ENCODE measurements at places on chromosomes 6 and 20.

GRCh38 chr20:31560094-31560745 is 44.9 kb upstream of the ID1 start:
- DNase-seq: peak; percentile 40

- DNase-seq: no peak
Measured at GRCh38 chr6:139323511-139324300, 31.9 kb upstream of the TXLNB start.

DNA sequence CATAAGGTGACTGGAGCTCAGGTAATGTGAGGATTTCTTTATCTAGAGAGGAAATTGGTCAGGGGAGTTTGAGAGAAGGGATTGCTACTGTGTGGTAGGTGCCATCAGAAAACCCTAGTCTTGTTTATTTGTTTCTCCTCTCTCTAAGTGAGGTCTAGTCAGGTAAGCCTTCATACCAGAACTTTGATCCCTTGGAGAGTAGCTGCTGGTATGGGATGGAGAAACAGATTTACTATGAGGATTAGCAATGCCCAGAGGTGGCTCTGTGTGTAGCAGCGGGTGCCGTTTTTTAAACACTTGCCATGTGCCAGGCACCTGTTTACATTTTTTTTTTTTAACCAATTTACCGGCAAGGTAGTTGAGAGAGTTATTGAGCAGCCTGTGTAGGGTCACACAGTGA is 19.5 kb downstream of the CMTR1 start:
- DNase-seq: no peak

DNA sequence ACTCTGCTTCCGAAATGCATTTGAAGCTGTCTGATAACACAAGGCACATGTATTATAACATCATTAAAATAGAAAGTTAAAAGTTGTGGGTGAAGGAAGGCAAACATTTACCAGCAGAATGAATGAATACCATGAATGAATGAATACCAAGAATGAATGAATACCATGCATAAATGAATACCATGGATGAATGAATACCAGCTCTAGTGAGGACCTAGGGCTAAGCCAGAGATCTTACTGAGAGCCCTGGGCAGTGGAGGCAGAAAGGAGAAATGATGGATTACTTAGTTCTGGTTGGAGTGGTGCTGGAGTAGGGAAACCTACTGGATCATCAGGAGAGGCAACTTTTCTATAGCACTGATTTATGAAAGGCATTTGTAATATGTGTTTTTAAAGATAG is 998.0 kb downstream of the KIF16B start:
- no peak for DNase-seq

DNA sequence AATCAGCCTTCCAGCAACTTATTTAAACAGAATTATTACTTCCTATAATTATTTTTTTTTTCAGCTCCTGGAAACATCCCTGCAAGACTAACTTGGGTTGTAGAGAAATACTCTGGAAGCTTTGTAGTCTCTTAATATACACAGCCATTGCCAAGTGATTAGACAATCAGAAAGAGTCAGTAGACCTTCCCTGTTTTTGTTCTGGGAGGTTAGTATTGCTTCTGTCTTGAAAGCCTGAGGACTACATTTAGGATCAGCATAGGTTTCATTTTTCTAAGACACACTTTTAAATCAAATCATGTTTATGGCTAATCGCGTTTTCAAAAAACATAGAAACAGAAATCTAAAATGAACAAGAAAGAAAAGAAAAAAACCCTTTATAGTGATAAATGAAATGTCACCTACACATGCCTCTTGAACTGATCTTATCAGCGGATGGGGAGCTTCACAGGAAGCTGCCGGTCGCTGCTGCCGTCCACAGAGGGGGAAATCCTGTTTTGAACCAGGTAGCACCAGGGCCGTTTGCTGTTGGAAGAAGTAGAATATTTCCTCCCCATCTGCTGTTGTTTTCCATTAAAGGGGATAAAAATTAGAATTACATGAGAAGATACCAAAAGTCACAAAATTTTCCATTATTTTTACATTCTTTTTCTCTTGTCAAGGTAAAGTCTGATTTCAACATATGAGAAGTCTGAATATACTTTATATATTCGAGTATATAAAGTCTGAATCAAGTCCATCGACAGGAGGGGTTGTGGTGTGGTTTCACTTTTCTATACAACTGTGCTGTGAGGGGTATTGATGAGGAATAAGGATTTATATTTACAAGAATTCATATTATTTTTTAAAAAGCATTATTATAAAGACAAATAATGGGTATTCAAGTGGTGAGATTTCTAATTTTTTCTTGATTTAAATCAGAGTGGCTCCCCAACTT is 94.6 kb downstream of the ARMC2 start:
- no peak for DNase-seq

- no peak for DNase-seq
Measured at GRCh38 chr6:123316733-123317323, 319.9 kb downstream of the TRDN start.

GRCh38 chr20:24579475-24579874 is 110.0 kb downstream of the SYNDIG1 start:
- no peak for DNase-seq

DNA sequence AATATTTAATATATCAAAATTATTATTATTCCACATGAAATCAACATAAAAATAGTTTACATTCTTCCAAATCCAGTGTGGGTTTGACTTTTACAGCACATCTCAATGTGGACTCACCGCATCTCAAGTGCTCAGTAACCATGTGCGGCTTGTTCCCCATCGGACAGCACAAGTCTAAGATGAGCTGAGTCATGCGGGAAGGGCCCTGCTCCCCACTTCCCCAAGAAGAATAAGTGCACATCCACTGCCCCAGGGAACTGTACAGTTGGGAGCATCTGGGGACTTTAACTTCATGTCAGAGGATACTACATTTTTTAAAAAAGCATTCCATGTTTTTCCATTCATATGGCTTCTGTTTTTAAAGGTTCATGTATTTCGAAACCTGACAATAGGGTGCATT is 325.6 kb downstream of the BTBD3 start:
- no peak for DNase-seq

GRCh38 chr20:50303573-50304500 is 113.2 kb downstream of the CEBPB start:
- DNase-seq: peak; percentile 71

- no peak for DNase-seq
Measured at GRCh38 chr6:150075034-150075421, 6.1 kb upstream of the ULBP3 start.

GRCh38 chr6:26318459-26319404 is 46.3 kb upstream of the BTN3A2 start:
- DNase-seq: no peak

DNA sequence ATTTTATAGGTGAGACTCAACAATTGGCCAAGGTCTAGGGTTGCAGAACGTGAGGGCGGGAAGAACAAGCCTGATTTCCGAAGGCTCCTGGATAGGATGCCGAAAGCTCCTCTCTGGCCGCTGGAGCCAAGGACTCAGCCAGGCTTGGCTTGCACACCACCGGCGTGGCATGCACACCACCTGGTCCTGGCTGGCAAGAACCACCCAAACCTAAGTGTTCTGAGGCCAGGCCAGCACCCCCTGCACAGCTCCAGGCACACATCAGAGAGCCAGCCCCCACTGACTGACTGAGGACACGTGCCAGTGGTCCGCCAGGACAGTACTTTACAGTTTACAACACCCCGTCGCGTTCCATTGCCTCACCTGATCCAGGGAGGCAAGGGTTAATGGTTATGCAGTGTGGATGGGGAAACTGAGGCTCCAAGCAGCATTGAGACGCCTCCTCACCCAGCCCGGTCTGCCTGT is 414 bp downstream of the TGM2 start:
- no peak for DNase-seq

DNA sequence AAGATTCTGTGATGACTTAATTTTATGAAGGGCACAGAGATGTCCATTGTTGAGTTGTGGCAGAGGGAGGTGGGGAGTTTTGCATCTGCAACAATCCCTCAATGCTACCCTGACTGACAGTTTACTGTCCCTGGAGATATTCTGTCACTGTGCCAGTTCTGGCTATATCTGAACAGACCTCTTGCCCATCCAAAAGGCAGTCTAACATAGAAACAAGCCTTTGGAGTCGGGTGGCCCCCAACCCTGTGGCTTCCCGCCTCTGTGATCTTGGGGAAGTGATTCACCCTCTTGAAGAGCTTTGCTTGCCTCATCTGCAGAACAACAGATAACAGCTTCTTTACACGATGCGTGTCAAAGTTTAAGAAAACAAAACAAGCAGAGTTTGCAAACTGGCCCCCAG is 3.8 kb upstream of the E2F1 start:
- no peak for DNase-seq

- no peak for DNase-seq
Measured at GRCh38 chr6:136210398-136211165, 39.5 kb downstream of the MTFR2 start.

DNA sequence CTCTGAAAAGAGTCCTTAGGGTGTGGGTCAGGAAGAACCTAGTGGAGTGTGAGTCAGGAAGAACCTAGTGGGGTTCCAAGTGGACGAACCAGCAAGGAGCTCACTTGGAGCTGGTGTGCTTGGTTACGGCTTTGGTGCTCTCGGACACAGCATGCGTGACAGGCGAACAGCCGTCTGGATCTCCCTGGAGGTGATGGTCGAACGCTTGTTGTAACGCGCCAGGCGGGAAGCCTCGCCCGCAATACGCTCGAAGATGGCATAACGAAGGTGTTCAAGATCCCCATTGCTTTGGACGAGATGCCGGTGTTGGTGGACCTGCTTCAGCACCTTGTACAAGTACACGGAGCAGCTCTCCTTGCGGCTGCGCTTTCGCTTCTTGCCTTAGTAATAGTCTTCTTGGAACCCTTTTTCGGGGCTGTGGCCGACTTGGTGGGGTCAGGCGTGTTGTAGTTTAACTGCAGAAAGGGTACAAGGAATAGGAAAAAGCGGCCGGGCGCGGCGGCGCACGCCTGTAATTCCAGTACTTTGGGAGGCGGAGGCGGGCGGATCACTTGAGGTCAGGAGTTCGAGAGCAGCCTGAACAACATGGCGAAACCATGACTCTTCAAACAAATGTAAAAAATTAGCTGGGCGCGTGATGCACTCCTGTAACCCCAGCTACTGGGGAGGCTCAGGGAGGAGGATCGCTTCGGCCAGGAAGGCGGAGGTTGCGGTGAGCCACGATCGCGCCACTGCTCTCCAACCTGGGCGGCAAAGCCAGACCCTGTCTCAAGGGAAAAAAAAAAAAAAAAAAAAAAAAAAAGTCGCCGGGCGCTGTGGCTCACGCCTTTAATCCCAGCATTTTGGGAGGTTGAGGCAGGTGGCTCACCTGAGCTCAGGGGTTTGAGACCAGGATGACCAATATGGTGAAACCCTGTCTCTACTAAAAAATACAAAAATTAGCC is 48.0 kb downstream of the OR2B2 start:
- no peak for DNase-seq

DNA sequence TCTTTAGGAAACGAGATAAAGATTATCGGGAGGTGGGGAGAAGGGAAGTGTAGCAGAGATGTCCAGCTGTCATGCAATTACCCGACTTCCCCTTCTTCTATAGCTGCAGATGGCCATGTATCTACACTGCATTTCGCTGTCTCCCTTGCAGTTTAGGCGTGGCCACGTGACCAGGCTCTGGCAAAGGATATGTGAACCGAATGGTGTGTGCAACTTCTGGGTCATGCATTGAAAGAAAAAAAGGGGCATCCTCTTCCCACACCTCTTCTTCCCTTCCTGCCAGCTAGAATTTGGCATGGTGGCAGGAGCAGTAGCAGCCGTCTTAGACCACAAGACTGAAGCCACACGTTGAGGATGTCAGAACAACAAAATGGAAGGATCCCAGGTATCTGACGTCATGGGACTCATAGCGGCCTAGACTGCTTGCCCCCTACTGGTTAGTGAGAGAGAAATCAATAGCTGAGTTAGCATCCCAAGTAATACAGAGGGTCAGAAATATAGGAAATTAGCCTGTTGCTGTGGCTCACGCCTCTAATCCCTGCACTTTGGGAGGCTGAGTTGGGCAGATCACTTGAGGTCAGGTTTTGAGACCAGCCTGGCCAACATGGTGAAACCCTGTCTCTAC is 32.8 kb downstream of the TCF15 start:
- no peak for DNase-seq

- DNase-seq: no peak
Measured at GRCh38 chr20:40741507-40742106, 52.6 kb upstream of the MAFB start.

DNA sequence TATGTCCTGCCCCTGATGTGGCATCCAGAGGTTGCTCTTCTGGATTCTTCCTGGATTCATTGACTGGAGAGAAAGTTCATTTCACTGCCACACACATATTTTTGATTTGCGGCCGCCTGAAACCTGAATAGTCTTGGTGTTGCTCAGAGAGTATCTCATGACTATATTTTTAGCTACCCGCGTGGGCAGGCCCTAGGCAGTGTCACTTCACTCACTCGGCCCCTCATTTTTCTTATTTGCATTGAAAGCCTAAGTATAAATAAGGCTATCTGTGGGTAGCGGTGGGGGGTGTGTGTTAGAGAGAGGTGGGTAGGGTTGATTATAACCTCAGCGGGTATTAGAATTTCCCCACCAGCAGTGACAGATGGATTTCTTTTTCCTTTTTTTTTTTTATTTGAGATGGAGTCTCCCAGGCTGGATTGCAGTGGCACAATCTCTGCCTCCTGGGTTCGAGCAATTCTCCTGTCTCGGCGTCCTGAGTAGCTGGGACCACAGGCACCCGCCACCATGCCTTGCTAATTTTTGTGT is 113.5 kb downstream of the JARID2 start:
- DNase-seq: no peak

GRCh38 chr6:111583986-111584385 is 21.7 kb downstream of the TRAF3IP2 start:
- DNase-seq: peak; percentile 68

DNA sequence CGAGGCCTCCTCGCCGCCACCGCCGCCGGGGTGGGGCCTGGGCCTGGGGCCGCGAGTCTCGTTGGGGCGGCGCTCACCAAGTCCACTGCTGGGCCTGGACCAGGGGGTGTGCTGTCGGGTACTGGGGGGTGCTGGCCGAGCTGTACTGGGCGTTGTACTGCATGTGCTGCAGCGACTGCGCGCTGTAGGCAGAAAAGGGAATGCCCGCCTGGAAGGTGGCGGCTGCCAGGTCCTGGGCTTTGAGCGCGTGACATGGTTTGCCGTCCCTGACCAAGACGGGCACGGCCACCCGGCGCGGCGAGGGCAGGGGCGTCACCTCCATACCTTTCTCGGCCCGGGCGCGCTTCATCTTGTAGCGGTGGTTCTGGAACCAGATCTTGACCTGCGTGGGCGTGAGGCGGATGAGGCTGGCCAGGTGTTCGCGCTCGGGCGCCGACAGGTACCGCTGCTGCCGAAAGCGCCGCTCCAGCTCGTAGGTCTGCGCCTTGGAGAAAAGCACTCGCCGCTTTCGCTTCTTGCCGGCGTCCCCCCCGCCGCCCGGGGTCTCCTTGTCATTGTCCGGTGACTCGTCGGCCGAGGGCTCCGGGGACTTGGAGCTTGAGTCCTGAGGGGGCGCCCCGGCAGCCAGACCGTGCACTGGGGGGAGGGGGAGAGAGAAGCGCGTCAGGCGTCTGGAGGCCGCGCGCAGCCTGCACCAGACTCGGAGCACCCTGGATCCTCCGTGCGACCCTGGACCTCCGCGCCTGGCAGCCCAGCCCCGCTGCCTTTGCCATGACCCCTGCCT is 1.8 kb downstream of the NKX2-2 start:
- no peak for DNase-seq

GRCh38 chr6:76831299-76831698 is 632.0 kb downstream of the HTR1B start:
- DNase-seq: no peak
